T-helper 1 cell (primary cell): ENCODE measurements at places on chromosomes 16 and 17.

DNA sequence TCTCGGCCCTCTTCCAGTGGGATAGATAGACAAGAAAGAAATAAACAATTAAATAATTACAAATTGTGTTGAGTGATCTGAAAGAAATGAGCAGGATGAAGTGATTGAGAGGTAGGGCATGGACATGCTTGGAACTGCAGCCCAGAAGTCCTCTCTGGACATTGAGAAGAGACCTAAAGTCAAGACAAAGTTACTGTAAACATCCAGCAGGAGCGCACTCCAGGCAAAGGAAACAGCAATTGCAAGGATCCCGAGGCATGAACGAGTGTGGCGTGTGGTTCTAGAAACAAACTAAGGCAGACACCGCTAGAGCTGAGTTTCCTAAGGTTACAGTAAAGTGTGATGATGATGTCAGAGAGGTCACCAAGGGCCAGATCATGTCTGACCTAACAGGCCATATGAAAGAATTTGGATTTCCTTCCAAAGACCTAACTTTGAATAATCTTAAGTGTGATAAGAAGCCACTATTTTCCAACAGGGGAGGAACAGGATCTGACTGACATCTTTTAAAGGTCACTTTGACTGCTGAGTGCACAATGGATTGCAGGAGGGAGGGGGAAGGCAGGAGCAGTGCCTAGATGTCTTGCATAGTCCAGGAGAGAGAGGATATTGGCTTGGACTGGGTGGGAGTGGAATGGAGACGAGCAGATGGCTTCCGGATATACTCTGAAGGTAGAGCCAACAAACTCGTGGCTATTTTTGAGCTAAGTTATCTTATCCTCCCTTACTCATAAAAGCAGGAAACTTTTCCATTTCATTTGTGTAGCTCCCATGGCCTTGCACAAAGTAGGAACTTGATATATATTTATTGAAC is 19.0 kb downstream of the ABCC12 start:
- no peak for DNase-seq

- DNase-seq = peak; percentile 49
Observed at GRCh38 chr16:11354733-11355574, 9.7 kb downstream of the RMI2 start.

GRCh38 chr17:2703181-2703580 is 8.4 kb downstream of the CLUH start:
- DNase-seq = no peak

DNA sequence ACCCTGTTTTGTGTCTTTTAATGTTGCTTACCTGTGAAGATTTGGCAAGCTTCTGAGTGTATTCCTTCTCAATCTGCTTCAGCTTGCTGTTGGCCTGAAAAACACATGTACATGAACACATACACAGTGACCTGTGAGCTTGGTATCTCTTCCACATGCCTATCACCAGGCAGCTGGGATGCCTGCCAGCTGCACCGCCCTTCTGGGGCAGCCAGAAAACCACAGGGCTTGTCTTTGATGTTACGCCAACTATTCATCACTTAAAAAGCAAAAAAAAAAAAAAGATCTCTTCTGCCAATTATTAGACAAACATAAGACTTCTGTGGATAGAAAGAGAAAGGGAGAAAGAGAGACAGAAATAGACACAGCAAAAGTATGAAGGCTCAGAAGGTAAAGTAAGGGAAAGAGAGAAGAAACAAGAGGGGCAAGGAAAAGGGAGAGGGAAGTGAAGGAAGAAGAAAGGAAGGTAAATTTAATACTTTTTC is 189.2 kb upstream of the AXIN2 start:
- DNase-seq = peak; percentile 16

- no peak for DNase-seq
Observed at GRCh38 chr16:14522671-14523070, 107.4 kb downstream of the PARN start.

DNA sequence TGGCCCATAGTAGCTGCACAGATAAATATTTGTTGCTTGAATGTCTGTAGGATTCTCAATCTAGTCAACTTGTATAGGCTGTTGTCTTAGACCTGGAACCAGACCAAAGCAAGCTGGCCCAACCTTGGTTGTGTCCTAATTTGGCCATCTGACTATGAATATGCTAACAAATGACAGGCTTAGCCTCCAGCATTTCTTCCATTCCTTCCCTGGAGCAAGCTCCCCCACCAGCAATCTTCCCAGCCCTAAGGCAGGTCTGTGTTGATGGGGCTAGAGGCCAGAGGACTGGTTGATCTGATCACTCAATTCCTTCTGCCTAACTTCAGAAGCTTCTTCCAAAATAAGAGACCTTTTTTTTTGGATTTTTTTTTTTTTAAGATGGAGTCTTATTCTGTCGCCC is 9.4 kb upstream of the PHOSPHO1 start:
- no peak for DNase-seq

- no peak for DNase-seq
Observed at GRCh38 chr17:13503526-13503925, 98.2 kb downstream of the HS3ST3A1 start.

DNA sequence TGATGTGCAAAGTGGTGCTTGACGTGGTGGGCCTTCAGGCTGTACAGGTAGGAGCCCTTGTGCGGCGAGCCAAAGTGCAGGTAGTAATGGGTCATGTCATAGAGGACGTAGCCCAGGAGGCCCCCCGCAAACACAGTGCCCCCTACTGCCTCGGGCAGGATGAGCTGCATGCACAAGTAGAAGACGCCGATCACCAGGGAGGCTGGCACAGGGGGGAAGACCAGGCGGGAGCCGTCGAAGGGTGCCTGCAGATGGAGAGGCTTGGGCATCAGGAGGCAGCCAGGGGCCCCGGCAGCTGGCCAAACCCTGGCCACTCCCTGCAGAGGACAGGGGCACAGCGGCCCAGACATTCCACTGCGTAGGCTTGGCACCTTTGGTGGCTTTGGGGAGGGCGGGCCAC is 15.7 kb upstream of the MLKL start:
- DNase-seq = no peak

DNA sequence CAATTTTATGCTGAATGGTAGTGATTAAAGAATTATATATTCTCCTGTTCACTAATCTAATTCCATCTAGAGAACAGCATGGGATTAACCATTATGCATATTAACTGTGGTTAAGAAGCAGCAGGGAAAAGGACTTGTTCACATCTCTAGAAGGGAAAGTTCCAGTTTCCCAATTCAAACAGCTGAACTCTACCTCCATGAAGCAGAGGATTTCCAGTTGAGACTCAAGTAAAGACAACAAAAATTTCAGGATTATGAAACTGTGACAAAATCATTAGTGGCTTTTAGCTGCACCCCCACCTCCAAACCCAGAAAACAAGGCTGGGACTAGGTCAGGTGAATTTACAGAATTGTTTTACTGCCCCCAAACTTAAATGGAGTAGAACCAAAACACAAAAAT is 73.6 kb downstream of the USP32 start:
- DNase-seq = no peak

DNA sequence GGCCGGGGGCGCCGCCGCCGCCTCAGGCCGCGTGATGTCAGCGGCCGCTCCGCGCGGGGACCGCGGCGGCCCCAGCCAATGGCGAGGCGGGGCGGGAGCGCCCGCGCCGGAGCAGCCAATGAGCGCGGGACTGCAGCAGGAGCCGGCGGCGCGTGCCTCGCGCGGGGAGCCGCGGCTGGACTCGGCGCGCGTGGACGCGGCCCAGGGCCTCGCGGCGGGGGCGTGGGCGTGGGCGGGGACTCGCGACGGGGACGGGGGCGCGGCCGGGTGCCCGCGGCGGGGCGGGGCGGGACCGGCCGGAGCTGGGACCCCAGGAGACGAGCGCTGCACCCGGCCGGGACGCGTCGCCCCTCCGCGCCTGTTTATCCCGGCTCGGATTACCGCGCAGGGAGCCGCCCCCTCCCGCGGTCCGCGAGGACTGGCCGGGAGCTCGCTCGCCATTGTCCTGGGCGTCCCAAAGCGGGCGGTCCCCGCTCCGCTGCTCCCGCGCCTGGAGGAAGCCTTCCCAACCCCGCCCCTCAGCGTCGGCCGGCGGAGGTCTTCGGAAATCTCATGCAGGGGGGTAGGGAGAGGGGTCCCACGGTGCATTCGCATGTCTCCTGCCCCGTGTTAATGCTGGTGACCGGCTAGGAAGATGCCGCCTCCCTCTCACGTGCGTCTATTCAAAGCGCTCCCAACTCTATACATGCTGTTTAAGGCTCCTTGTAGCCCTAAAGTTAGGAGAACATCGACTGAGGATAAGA is at the start of gene RNF157:
Gene RNF157 (minus strand): TSS at position 33 of the 743 bp plus-strand sequence. CDS start 253 bp downstream, outside the sequence.
- DNase-seq = peak; percentile 58

GRCh38 chr16:67526149-67526791 is 2.4 kb upstream of the RIPOR1 start:
- DNase-seq = no peak
